Ascending aorta (tissue), 2 donors: ENCODE measurements at places on chromosomes 12 and 14.
A peak's percentile ranks its signal among the peaks of the same experiment; 100 is the strongest.

DNA sequence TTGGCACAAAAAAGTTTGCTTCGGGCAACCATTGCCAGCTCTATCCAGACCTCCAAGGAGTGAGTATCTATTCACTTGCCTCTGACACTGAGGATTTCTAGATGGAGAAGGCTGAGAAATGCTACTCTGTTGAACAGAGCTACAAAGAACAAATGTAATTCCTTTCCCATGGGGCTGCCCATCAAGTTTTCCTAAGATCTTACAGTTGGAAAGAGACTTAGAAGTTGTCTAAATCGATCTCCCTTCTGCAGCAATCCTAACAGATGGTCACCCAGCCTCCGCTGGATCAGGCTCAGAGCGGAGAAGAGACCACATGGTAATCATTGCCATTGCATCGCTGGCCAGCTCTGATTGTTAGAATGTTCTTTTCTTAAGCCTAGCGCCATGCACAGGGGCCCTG is 110.1 kb upstream of the BCL2L14 start:
- no peak overlapping the region for H3K27ac ChIP-seq
- no peak overlapping the region for H3K4me3 ChIP-seq
- H3K36me3 ChIP-seq: no peaks in the 10 kb centered on the region

GRCh38 chr14:22781301-22781991 is 15.0 kb downstream of the OXA1L start:
- DNase-seq: no peak
- H3K4me3 ChIP-seq: no peak overlapping the region
- H3K36me3 ChIP-seq: no peaks in the 10 kb centered on the region
- H3K4me1 ChIP-seq: no peaks in the 10 kb centered on the region

DNA sequence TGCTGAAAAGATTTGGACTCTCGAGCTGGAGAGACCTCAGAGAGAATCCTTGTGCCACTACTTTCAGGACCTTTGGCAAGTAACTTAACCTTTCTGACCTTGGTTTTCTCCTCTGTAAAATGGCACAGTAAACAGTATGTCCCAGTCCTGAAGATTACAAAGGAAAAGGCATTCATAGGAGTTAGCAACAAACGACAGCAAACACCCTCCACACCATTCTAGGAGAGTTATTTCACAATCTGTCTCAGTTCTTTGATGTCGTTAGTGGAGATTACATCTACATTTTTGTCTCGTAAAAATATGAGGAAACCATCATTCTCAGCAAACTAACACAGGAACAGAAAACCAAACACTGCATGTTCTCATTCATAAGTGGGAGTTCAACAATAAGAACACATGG is 205.7 kb downstream of the ITPR2 start:
- peaks cover 11% of the 10 kb centered on the region for H3K36me3 ChIP-seq
- no peak overlapping the region for H3K4me3 ChIP-seq
- H3K27ac ChIP-seq: no peak overlapping the region
- no peak for DNase-seq
- H3K27me3 ChIP-seq: no peaks in the 10 kb centered on the region
- H3K4me1 ChIP-seq: no peaks in the 10 kb centered on the region

- no peaks in the 10 kb centered on the region for H3K4me1 ChIP-seq
- no peak overlapping the region for H3K4me3 ChIP-seq
- no peaks in the 10 kb centered on the region for H3K27me3 ChIP-seq
These were observed 7.6 kb upstream of the PFDN5 start for GRCh38 chr12:53287741-53288216.

DNA sequence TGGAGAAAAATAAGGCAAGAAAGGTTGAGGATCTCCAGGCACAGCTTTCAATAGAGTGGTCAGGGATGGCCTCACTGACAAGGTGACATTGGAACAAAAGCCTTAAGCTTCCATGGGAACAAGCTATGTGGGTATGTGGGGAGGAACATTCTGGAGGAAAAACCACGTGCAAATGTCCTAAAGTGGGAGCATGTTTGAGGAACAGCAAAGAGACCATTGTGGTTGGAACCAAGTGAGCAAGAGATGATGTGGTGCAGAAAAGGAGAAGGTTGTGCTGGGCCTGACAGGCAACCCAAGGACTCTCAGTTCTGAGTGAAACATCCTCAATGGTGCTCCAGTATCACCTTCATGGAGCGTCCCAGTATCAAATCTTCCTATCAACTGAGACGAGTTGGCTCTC is 184.0 kb downstream of the CAND1 start:
- H3K4me1 ChIP-seq: peaks cover 10% of the 10 kb centered on the region
- H3K27me3 ChIP-seq: no peaks in the 10 kb centered on the region
- H3K4me3 ChIP-seq: no peak overlapping the region
- H3K36me3 ChIP-seq: no peaks in the 10 kb centered on the region
- no peak overlapping the region for H3K27ac ChIP-seq

GRCh38 chr12:52423661-52424500 is 10.3 kb downstream of the KRT75 start:
- H3K36me3 ChIP-seq: no peaks in the 10 kb centered on the region
- H3K4me3 ChIP-seq: no peak overlapping the region
- no peak for DNase-seq
- H3K27me3 ChIP-seq: no peaks in the 10 kb centered on the region
- H3K27ac ChIP-seq: no peak overlapping the region

DNA sequence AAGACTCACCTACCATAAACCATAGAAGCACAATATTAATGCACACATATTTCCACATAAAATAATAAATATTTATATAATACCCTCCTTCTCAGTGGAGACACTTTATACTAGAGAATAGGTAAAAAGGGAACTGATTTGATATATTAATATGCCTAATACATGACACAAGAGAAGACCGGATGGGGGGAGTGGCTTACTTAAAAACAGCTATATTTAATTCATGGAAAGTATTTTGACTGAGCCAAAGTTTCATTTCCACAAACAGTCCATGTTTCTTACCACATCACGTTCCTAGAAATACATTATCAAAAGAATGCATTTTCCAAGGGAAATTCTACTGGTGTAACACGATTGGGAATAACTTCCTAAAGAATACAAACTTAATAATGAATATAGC is 63.4 kb downstream of the ITPR2 start:
- DNase-seq: no peak
- no peaks in the 10 kb centered on the region for H3K36me3 ChIP-seq
- H3K27ac ChIP-seq: no peak overlapping the region
- H3K4me1 ChIP-seq: no peaks in the 10 kb centered on the region

DNA sequence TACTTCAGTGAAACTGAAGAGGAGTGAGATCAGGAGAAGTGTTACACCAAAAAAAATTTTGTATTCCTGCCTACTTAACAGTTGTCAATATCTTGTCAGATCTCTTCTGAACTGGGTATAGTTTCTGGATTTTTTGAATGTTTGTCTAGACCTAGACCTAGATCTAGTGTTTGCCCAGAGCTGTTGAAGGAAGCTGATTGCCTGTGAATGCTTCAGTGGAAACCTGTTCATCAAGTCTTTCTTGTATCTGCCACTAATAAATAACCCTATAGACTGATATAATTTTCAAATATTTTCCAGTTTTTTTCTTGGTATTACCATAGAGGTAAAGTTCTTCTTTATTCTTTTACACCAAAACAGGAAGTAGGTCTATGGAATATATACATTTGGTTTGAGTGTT is 781.5 kb upstream of the FBXO33 start:
- H3K4me3 ChIP-seq: no peak overlapping the region
- no peaks in the 10 kb centered on the region for H3K27me3 ChIP-seq
- DNase-seq: no peak
- H3K27ac ChIP-seq: no peak overlapping the region
- no peaks in the 10 kb centered on the region for H3K36me3 ChIP-seq

DNA sequence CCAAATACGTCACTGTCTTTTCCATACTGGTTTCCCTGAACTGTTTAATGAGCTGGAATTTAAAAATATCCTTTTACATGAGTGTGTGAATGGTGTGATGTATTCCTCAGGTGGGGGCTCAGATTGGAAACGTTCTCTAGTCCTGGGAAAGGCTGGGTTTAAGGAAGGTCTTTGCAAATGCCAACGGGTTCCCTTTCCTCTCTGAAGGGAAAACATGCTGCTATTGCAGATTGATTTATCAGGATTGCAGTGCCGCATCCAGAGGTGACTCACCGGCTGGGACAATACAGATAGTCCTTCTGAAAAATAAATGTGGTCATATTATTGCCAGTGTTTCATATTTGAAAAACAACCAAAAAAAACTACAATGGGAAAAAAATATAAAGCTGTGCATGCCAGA is 193.1 kb upstream of the FLRT2 start:
- no peaks in the 10 kb centered on the region for H3K4me1 ChIP-seq
- no peak overlapping the region for H3K4me3 ChIP-seq
- H3K27ac ChIP-seq: no peak overlapping the region
- no peaks in the 10 kb centered on the region for H3K36me3 ChIP-seq
- no peak for DNase-seq

DNA sequence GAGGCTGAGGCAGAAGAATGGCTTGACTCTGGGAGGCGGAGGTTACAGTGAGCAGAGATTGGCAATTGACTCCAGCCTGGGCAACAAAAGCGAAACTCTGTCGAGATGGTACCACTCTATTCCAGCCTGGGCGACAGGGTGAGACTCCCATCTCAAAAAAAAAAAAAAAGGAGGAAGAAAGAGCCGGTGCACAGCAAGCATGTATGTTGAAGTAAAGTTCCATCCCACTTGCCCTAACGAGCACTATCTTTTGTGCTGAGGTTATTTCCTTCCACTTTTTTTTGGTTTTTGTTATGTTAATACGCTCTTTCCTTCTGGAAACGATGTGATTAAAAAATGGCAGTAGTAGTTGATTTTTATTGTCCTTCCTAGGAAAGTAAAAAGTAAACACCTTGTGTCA is 19.5 kb upstream of the GOLGA5 start:
- H3K27me3 ChIP-seq: no peaks in the 10 kb centered on the region
- no peaks in the 10 kb centered on the region for H3K4me1 ChIP-seq
- H3K27ac ChIP-seq: no peak overlapping the region
- no peaks in the 10 kb centered on the region for H3K36me3 ChIP-seq

DNA sequence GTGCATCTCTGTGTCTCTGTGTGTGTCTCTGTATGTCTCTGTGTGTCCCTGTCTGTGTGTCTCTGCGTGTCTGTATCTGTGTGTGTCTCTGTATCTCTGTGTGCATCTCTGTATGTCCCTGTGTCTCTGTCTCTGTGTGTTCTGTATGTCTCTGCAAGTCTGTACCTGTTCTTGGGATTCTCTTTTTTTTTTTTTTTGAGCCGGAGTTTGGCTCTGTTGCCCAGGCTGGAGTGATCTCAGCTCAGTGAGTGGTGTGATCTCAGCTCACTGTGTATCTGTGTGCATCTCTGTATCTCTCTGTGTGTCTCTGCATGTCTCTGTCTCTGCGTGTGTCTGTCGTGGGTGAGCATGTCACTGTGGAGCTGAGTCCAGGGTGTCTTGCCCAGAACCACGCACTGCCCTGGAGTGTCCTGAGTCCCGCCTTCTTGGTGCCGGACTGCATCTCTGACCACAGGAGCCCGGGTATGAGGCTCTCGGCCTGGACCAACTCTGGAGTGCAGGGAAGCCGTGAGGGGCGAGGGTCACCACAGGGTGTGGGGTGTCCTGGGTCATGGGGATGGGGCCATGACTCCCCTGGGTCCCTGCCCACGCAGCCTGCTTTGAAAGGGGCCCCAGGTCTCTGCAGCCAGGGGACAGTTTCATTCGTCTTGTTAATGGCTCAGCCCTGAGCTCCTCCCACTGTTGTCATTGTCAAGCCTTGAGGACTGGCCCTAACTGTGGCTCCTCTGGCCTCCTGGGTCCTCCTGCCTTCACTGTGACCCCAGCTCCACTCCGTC is 11.8 kb downstream of the MYL2 start:
- H3K27ac ChIP-seq: no peak overlapping the region
- no peak for DNase-seq
- no peaks in the 10 kb centered on the region for H3K36me3 ChIP-seq
- no peaks in the 10 kb centered on the region for H3K4me1 ChIP-seq

DNA sequence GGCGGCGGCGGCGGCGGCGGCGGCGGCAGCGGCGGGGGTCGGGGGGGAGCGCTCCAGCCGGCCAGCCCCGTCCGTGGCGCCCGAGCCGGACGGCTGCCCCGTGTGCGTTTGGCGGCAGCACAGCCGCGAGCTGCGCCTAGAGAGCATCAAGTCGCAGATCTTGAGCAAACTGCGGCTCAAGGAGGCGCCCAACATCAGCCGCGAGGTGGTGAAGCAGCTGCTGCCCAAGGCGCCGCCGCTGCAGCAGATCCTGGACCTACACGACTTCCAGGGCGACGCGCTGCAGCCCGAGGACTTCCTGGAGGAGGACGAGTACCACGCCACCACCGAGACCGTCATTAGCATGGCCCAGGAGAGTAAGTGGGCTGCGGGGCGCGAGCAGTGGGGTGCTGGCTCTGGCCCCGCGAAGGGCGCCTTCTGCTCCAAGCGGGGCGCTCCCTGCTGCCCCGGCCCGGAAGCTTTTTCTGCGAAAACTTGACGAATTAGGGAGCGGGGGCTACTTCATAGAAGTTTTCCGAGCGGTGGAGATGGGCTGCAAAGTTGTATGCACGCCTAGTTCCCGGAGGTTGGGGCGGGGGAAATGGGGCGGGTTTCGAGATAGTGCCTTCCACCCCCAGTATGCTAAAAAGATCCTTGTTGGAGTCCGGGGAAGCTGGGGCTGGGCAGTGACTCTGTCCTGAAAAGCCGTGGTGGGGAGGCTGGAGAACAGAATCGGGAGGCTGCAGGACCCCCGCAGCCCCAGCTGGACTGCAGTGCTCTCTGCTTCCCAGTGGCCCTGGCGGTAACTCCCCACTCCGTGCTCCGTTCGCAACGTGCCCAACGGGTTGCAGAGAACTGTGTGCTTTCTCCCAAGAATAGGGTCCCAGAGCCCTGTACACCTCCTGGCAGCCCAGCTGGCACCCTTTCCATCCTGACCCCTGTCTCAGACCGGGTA is 751 bp downstream of the GDF11 start:
- H3K4me1 ChIP-seq: peaks cover 21% of the 10 kb centered on the region
- no peak for DNase-seq
- peak overlapping the region; percentile 96 for H3K4me3 ChIP-seq
- H3K27ac ChIP-seq: peak overlapping the region; percentile 76
- H3K27me3 ChIP-seq: no peaks in the 10 kb centered on the region

DNA sequence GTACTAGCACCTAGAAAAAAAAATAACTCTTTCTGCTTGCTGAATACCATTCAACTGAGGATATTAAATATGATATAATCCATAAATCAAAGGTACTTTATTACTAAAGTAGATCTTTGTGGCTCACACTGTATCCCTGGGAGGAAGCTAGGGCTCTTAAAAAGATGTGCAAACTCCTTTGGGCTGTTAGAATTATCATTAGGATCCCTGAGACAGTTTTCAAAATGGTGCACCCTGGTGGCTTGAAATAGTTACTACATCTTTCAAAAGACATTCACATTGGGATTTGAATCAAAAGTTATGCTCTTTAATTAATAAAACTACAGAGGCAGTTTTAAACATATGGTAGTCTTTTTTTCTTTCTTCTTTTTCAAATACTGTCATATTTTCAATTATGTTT is 228.5 kb upstream of the G2E3 start:
- no peaks in the 10 kb centered on the region for H3K4me1 ChIP-seq
- DNase-seq: no peak
- no peaks in the 10 kb centered on the region for H3K36me3 ChIP-seq
- H3K4me3 ChIP-seq: no peak overlapping the region
- H3K27ac ChIP-seq: no peak overlapping the region
- no peaks in the 10 kb centered on the region for H3K27me3 ChIP-seq
